ENCODE measurements at places on chromosomes 5 and 9. TPM values are rescaled to one million over a fixed set of nuclear protein-coding genes. Genes with fewer than 3 reads are reported as not detected.

The PCDHA3 gene
- not detected for total RNA-seq

The TYRP1 gene
- 0.34 TPM for total RNA-seq

The CTXN3 gene
- not detected for total RNA-seq

The SDHA gene
- total RNA-seq = 103 TPM

The ARSI gene
- 0.49 TPM for total RNA-seq
